ENCODE measurements at places on chromosomes 5 and 9.

DNA sequence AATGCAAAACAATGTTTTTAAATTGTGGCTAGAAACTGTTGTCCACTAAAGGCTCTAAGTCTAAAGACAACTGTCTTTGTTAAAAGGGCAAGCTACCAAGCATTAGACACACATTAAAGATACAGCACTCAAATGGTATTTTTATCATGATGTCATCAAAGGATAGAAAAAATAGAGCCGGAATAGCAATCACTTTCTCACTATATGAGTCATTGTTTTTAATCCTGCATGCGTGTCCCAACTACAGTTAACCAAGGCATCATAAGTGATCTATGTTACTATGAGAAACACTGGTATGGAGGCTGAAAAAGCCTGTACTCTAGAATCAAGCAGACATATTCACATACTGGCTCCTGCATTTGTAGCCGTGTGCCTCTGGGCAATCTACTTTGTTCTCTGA is 1.9 kb upstream of the PJA2 start:
- H3K27me3 ChIP-seq: no peaks in the 10 kb centered on the region
- DNase-seq: no peak
- no peaks in the 10 kb centered on the region for H3K36me3 ChIP-seq
- peaks cover 30% of the 10 kb centered on the region for H3K4me1 ChIP-seq
- H3K4me3 ChIP-seq: no peak overlapping the region
- peak overlapping the region; percentile 98 for H3K27ac ChIP-seq

DNA sequence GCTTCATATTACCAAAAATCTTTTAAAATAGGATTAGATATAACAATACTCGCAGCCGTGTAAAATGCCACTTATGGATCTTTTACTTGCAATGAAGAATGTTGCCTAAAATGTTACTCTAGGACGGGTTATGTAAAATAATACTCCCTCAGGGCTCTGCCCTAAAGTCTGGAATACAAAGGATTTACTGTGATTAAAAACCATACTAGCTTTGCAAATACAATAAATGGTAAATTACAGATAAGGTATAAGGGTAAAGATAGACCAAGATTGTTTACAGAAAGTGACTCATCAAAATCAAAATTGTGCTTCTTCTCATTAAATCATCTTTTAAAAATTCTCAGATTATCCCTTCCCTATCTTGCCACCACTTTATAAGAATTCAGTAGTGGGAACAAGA is 163.6 kb downstream of the MEF2C start:
- no peak overlapping the region for H3K27ac ChIP-seq
- H3K27me3 ChIP-seq: no peaks in the 10 kb centered on the region
- no peaks in the 10 kb centered on the region for H3K36me3 ChIP-seq
- no peak for DNase-seq

- H3K4me1 ChIP-seq: no peaks in the 10 kb centered on the region
- no peak overlapping the region for H3K4me3 ChIP-seq
- H3K27me3 ChIP-seq: peaks cover 6% of the 10 kb centered on the region
Observed at GRCh38 chr9:134913713-134914500, 3.8 kb downstream of the FCN1 start.

DNA sequence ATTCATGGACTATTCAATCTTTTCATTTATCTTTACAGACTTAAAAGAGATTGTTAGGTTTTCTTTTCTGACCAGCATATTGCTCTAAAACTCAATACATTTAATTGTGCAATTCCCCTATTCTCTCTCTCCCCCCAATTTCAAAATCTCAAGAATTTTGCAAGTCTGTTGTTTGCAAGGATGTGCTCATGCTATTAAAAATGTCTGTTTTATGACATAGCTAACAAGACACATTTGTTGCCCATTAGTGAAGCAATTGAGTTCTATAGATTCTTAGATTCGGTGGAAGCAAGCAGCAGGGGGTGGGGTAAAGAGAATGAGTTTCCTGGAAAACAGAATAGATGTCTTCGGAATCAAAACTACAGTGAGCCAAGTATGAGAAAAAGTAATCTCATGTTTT is 8.5 kb upstream of the CSNK1A1 start:
- no peak for DNase-seq
- no peaks in the 10 kb centered on the region for H3K27me3 ChIP-seq
- no peaks in the 10 kb centered on the region for H3K36me3 ChIP-seq
- peaks cover 12% of the 10 kb centered on the region for H3K4me1 ChIP-seq
- no peak overlapping the region for H3K4me3 ChIP-seq

- no peaks in the 10 kb centered on the region for H3K27me3 ChIP-seq
- no peak overlapping the region for H3K27ac ChIP-seq
- H3K4me1 ChIP-seq: peaks cover 17% of the 10 kb centered on the region
- no peak for DNase-seq
Observed at GRCh38 chr5:118984602-118985001, 3.7 kb downstream of the DTWD2 start.

DNA sequence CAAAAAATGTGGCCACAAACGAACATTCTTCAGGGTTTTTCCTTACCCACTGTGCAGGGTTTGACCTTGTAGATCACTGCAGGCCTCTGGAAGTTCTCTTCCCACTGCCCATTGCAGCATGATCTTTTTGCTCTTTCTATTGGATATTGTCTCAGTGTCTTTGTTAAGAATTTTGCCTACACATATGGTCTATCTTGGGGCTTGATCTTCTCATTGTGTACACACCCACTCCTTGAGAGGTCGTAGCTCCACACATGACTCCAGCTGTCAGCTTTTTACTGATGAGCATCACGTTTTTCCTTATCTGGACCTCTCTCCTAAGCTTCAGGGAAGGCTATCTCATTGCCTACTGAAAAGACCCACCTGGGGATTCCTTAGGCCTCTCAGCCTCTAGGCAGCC is 3.0 kb upstream of the GLRX start:
- peaks cover 61% of the 10 kb centered on the region for H3K4me1 ChIP-seq
- H3K27me3 ChIP-seq: no peaks in the 10 kb centered on the region
- H3K36me3 ChIP-seq: no peaks in the 10 kb centered on the region
- no peak for DNase-seq
- H3K27ac ChIP-seq: no peak overlapping the region

- no peak for DNase-seq
- H3K4me1 ChIP-seq: no peaks in the 10 kb centered on the region
- H3K4me3 ChIP-seq: no peak overlapping the region
- H3K27ac ChIP-seq: no peak overlapping the region
Observed at GRCh38 chr9:132487351-132487791, 77.4 kb downstream of the CFAP77 start.

- H3K4me3 ChIP-seq: no peak overlapping the region
- peak overlapping the region; percentile 83 for H3K27ac ChIP-seq
- peaks cover 24% of the 10 kb centered on the region for H3K4me1 ChIP-seq
- no peaks in the 10 kb centered on the region for H3K27me3 ChIP-seq
- peaks cover 6% of the 10 kb centered on the region for H3K36me3 ChIP-seq
Observed at GRCh38 chr9:131610231-131610761, 65.0 kb downstream of the PRRT1B start.

DNA sequence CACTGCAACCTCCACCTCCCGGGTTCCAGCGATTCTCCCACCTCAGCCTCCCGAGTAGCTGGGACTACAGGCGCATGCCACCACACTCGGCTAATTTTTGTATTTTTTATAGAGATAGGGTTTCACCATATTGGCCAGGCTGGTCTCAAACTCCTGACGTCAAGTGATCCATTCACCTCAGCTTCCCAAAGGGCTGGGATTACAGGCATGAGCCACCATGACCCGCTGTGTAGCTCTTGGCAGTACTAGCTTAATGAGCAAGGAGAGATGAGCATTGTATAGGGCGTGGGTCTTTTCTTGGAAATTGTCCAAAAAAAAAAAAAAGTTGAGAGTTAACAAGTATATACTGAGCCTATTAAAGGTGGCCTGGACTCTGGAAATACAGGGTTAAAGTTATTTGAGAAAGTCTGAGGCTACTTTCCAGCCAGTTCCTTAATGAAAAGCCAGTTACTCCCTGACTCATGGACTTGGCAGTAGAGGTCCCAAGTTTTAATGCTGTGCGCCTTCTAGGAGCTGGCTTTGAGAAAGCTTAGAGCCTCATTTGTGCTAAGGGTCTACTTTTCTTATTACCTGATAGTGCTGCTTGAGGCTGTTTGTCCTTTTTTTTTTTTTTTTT is 4.2 kb upstream of the FGF18 start:
- peaks cover 7% of the 10 kb centered on the region for H3K4me1 ChIP-seq
- peaks cover 15% of the 10 kb centered on the region for H3K27me3 ChIP-seq
- H3K36me3 ChIP-seq: no peaks in the 10 kb centered on the region
- no peak overlapping the region for H3K27ac ChIP-seq

DNA sequence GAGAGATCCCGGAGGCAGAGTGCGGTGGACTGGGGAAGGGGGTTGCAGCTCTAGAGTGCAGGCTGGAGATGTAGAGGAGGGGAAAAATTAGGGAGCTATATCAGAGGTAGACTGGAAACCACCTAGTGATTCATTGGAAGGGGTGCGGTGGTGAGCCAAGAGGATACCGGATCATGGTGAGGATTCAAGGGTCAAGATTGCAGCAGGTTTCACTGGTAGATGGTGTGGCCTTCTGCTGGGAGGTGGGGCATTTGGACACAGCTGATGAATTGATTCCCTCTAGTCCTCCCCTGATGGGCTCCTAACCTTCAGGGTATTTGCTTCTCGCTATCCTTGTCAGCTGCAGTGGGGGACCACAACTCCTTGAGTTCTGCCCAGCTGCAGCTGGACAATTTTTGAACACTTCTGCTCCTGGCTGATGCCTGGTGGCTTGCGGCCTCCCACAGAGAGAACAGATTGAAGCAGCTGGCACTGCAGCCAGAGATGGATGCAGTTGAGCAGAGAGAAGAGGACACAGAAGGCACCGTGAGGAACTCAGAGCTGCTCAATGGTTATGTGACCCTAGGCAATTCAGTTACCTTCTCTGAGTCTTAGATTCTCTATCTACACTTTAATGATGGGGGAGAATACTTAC is 134.4 kb upstream of the ABCA1 start:
- no peak for DNase-seq
- H3K4me1 ChIP-seq: peaks cover 23% of the 10 kb centered on the region
- H3K27me3 ChIP-seq: no peaks in the 10 kb centered on the region
- no peaks in the 10 kb centered on the region for H3K36me3 ChIP-seq
- H3K27ac ChIP-seq: no peak overlapping the region

- H3K4me1 ChIP-seq: peaks cover 30% of the 10 kb centered on the region
- no peaks in the 10 kb centered on the region for H3K36me3 ChIP-seq
- H3K27me3 ChIP-seq: no peaks in the 10 kb centered on the region
- no peak overlapping the region for H3K4me3 ChIP-seq
Observed at GRCh38 chr5:72248410-72248981, 71.5 kb downstream of the MRPS27 start.

GRCh38 chr5:179901462-179901861 is 6.2 kb downstream of the TBC1D9B start:
- H3K27me3 ChIP-seq: no peaks in the 10 kb centered on the region
- no peaks in the 10 kb centered on the region for H3K36me3 ChIP-seq
- DNase-seq: no peak
- no peak overlapping the region for H3K27ac ChIP-seq
- H3K4me1 ChIP-seq: peaks cover 10% of the 10 kb centered on the region
- no peak overlapping the region for H3K4me3 ChIP-seq

- H3K27me3 ChIP-seq: no peaks in the 10 kb centered on the region
- no peaks in the 10 kb centered on the region for H3K36me3 ChIP-seq
- no peak for DNase-seq
- peaks cover 6% of the 10 kb centered on the region for H3K4me1 ChIP-seq
- no peak overlapping the region for H3K27ac ChIP-seq
Observed at GRCh38 chr9:115445655-115446054, 327.7 kb upstream of the TNC start.

DNA sequence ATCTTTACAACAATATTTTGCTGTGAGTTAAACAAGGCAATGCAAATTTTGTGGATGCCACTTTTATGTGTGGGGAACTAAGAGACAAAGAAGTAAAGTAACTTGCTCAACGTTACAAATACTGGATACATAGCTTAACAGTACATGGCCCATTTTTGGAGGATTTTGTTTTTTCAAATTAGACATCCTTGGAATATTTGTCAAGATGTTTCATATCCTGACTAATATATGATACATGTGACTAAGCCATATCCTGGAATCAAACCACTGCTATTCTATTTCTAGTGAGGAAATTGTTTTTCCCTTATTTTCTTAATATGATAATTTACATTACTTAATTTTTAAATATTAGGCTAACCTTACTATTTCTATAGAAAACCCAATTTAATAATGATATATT is 529.8 kb downstream of the DMRTA1 start:
- no peaks in the 10 kb centered on the region for H3K27me3 ChIP-seq
- no peaks in the 10 kb centered on the region for H3K36me3 ChIP-seq
